ENCODE measurements at places on chromosomes 13 and 19.

GRCh38 chr19:10611907-10612306 is 13.4 kb upstream of the SLC44A2 start:
- DNase-seq: no peak

GRCh38 chr13:23630349-23631093 is 60.3 kb downstream of the TNFRSF19 start:
- DNase-seq: no peak

- DNase-seq: no peak
These were observed 26.1 kb downstream of the GAS6 start for GRCh38 chr13:113837560-113838355.

DNA sequence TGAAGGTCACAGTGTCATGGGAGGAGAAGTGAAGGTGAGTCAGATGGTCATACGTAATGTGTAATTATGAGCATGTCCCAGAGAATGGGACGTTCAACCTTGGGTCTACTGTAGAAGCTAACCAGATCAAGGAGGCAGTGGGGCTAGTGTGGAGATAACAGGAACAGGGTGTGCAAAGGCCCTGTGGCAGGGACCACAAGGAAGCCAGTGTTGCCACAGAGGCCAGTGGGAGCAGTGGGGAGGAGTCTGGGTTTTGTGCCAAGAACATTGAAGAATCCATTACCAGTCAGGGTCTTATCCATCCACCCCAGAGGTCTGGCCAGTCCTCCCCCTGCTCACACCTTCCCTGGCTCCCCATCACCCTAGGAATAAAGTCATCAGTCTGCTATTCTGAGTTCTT is 3.3 kb downstream of the MRPL4 start:
- DNase-seq: no peak

DNA sequence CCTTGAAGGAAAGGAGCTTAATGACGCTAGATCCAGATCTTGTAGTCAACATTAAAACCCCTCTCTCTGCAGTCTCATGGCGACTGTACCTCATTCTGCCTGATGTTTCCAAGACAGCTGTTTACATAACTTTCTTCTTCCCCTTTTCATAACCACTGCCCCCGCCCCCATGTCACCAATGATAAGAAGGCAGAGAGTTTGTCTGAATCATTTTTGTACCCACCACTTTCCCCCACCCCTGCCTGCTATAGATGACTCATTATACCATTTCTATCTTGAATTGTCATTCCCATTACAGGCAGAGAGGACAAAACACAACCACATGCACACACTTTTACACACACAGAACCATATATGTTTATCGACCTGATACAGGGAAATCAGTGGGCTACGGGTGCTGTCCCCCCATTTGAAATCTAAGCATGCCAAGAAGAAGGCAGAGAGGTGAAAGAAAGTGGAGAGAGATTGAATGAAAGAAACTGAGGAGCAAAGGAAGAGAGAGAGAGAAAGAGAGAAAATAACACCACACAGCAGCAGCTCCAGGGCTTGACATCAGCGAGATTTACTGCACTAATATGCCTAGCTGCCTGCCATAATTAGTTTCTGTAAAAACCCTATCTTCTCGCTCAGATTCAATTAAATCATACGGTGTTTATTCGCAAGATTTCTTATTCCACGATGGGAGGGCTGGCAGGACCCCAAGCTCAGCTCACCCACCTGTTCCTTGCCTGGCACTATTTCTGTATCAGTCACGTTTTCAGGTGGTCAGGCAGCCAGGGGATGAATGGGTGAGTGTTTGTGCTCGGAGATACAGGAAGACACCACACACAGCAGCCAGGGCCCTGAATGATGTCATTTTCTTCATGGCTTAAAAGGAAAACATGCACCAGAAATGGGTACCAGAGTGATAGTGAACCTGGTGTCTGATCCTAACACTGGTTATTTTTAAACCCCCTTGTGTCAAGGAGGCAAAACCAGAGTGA is 114.3 kb upstream of the SERP2 start:
- DNase-seq: peak; percentile 32

DNA sequence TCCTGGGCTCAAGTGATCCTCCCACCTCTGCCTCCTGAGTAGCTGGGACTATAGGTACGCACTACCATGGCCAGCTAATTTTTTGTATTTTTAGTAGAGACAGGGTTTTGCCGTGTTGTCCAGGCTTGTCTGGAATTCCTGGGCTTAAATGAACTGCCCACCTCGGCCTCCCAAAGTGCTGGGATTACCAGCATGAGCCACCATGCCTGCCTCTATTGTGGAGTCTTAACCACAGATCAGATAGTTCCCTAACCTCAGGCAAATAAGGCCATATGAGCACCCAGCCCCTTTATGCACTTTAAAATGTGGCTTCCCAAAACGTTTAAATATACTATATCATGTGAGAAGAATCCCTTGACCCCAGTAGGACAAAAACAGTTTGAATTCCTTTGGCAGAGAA is 16.4 kb downstream of the CNMD start:
- DNase-seq: no peak

DNA sequence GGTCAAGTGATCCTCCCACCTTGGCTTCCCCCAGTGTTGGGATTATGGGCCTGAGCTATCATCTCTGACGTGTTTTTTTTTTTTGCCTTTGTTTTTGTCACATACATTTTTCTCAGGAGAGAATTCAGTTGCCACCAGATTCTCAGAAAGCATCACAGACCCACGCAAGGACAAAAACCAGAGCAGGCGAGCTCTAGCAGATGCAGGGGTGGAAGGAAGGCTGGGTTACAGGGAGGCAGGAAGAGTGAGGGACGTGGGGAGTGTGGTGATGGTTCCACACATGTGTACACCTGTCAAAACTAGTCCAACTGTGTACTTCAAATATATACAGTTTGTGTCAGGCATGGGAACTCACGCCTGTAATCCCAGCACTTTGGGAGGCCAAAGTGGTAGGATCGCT is 4.3 kb downstream of the TMEM161A start:
- DNase-seq: no peak

- no peak for DNase-seq
These were observed 67.9 kb downstream of the EFNB2 start for GRCh38 chr13:106467427-106468122.

GRCh38 chr19:55694656-55695491 is 19.8 kb downstream of the EPN1 start:
- DNase-seq: no peak

DNA sequence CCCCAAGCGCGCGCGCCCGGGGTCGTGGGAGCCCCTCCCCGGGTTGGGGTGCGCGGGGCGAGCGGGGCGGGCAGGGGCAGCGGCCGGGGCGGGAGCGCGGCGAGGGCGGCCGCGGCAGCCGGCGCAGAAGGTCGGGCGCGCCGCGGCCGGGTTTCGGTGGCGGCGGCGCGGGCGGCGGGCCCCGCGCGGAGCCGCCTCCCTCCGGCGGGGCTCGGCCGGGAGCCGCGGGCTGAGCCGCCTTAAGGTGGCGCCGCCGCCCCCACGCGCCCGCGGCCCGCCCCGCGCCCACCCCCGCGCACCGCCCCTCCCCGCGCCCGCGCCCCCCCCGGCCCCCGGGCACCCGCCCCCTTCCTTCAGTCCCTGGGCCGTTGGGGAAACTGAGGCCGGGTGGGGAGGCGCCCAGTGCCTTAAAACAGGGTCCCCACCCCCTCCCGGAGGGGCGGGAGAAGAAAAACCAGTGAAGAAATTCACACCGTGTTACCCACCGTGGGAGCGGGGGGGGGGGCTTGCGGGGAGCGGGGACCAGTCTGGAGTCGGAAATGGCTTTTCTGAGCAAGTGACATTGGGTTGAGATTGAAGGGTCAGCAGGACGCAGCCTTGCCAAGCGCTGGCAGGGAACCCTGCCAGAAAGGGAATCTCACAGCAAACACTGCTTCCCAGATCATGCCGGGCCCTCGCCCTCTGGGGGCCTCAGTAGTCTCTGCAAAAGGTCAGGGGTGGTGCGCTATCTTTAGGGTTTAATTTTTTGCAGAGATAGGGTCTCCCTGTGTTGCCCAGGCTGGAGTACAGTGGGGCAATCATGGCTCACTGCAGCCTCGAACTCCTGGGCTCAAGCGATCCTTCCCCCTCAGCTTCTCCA is at the start of gene TLE2:
TSS of gene TLE2 (minus strand) at position 216 of the 859 bp plus-strand sequence. CDS start 376 bp downstream, outside the sequence.
- DNase-seq: no peak

- DNase-seq: no peak
These were observed 237.7 kb downstream of the MZT1 start for GRCh38 chr13:72489751-72490150.

DNA sequence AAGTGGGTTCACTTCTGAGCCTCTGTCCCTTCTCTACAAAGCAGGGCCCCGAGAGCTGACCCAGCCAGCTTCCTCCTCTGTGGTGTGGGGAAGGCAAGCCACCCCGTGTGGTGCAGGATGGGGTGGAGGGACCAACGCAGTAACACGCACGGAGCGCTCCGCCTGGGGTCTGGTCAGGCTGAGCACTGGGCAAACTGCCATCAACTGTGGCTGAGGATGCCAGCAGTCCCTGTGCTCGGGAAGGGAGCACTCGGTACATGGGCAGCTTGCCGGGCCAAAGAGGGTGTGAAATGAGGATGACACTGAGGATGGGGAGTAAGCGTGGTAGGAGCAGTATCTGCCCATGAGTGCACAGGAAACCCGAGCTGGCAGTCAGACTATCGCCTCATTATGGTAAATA is 7.6 kb upstream of the GMIP start:
- no peak for DNase-seq

GRCh38 chr13:49439609-49440008 is 4.3 kb downstream of the CAB39L start:
- DNase-seq: no peak

DNA sequence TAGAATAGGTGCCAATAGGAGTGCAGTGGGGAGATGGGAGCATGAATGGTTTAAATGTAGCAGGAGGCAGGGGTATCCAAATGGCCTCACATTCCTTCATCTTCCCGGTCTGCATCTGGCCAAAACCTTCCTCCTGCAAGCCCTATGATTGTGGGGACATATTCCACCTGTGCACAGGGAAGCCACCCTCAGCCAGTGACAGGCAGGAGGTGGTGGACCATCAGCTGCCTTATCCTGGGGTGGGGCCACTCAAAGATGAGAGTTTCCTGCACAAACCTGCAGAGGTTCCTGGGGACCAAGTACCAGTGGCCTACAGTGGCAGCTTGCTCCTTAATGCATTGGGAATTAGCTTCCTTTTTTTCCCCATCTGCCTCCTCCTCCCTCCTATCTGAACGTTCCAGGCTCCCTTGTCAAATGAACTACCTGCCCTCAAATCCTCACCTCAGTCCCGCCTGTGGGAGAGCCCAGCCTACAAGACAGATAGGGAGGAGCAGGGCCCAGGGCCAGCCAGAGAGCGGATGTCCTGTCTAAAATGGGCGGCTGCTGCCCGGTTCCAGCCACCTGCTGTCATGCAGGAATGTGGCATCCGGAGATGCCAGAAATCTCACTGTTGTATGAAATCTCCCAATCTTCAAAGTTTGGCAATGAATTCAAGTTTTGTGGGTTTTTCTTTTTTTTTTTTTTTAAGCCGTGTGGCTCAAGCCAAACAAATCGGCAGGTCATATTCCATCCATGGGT is 85.0 kb downstream of the TSHZ3 start:
- DNase-seq: no peak

- no peak for DNase-seq
These were observed 3.2 kb downstream of the MCF2L start for GRCh38 chr13:112972258-112972657.

DNA sequence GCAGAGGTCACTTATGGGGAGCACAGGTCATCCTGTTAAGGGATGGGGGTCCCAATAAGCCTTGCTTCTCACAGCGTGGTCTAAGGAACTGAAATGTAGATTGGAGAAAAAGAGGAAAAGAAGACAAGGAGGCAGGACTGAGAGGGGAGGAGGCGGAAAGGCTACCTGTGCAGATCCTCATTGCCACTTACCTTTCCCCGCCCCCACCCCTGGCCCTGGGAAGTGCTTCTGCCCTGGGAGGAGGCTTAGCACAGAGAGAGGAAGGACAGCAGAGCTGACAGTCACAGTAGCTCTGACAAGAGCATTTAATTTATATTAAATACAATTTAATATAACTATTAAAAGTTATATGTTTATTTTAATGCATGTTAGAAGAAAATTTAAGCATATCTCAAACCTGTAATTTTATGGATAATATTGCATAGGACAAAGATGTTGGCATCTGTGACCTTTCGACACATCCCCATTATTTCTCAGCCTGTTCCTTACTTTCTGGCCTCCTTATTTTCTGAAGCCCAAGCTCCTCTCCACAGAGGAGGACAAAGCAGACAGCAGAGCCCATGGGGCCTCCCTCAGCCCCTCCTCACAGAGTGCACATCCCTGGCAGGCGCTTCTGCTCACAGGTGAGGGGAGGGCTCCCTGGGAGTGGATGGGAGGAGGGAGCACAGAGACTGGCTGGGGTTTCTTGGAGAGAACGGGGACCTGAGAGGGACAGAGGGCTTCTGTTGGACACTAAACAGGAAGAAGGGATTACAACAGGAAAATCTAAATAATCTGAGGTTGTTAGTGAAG is 23.4 kb downstream of the CEACAM21 start:
- DNase-seq: no peak

GRCh38 chr13:107441279-107441678 is 774.1 kb downstream of the LIG4 start:
- DNase-seq: no peak

DNA sequence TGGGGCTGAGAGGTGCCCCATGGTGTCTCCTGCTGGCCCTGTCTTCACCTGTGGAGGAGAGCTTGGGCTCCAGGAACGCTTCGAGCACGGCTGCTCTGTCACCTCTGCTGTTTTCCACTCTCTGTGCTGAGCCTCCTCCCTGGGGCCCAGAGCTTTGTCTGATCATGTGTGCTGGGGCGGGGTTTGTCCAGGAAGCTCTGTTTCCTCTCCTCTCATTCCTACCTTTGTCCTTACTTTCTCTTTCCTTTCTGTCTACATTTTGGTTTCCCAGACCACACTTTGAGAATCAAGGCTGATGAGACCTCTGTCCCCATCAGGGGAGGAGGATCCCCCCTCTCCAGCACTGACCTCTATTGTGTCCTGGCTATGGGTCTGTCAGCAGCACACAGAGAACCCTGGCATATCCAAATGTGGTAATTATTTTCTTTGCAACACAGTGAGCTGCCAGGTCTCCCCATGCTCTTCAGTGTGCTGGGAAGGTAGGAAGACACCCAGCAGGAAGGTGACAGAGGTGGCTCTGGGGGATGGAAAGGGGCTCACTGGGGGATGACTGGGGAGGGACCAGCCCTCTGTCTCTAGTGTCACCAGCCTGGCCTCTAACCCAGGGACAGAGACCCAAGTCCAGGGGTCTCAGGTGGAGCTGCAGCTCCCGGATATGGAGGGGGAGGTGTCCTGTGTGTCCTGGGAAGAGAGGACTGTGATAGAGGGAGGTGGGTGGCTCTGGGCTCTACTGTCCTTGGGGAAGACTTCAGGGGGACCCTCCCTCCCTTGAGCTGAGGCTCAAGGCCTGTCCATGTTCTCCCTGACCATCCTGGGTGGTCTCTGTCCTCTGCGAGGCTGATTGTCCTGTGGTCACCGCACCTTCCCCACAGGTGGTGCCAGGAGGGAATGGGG is at the start of gene CEACAM1:
TSS of gene CEACAM1 (minus strand) at position 128 of the 894 bp plus-strand sequence. CDS start at position 21, 107 bp downstream.
- peak; percentile 54 for DNase-seq

- DNase-seq: no peak
These were observed 589 bp downstream of the RBM26 start for GRCh38 chr13:79405501-79405830.

- DNase-seq: no peak
These were observed 5.0 kb downstream of the RDH8 start for GRCh38 chr19:10018263-10018662.

- DNase-seq: no peak
These were observed 4.6 kb downstream of the MEDAG start for GRCh38 chr13:30910676-30911075.

- no peak for DNase-seq
These were observed 8.0 kb upstream of the SOX1 start for GRCh38 chr13:112058941-112059340.

- no peak for DNase-seq
These were observed 3.7 kb downstream of the PSG9 start for GRCh38 chr19:43265664-43266025.

GRCh38 chr13:41641961-41642360 is 184.6 kb downstream of the RGCC start:
- no peak for DNase-seq

- no peak for DNase-seq
These were observed 7.4 kb upstream of the IGFL1 start for GRCh38 chr19:46221981-46222610.
